ENCODE measurements at places on chromosomes 2 and 18.
A peak's percentile ranks its signal among the peaks of the same experiment; 100 is the strongest.

DNA sequence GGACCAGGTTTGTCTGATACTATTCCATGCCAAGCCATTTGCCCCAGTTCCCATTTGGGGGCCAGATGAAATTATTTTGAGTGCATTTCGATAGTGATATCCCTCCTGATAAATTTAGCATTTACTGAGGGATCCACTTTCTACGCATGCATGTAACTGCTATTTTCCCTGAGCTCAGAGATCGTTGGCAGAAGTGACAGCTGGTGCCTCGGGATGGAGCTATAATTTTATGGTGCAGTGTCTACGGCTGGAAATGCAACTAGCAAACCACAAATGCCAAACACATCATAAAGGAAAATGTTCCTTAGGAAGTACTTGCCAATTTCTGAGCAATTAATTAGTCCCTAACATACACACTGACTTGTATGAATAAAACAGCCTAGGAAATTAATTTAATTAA, 254.8 kb downstream of the SLC8A1 start:
- no peak for DNase-seq

DNA sequence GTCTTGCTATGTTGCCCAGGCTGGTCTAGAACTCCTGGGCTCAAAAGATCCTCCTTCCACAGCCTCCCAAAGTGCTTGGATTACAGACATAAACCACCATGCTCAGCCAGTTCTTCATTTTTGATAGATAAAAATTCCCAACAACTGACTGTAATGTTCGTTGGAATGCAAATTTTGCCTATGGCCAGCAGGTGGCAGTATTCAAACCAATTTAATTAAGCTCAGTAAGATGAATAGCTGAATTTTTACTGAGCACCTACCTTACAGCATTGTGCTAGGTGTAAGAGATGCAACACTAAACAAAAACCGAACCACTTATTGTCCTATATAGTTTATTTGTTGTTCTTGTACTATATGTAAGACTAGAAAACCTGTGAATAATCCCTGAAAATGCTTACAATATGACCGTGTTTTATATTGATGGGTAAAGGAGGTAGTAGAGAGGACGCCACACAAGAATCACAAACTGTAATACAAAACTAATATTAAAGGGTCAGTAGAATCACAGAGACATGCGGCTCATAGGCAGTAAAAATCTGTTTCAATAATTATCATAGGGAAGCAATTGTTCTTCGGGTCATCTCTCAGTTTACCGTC, 8.2 kb upstream of the TMEM182 start:
- peak; percentile 50 for DNase-seq

GRCh38 chr2:238285653-238286082, 2.7 kb downstream of the PER2 start:
- no peak for DNase-seq

DNA sequence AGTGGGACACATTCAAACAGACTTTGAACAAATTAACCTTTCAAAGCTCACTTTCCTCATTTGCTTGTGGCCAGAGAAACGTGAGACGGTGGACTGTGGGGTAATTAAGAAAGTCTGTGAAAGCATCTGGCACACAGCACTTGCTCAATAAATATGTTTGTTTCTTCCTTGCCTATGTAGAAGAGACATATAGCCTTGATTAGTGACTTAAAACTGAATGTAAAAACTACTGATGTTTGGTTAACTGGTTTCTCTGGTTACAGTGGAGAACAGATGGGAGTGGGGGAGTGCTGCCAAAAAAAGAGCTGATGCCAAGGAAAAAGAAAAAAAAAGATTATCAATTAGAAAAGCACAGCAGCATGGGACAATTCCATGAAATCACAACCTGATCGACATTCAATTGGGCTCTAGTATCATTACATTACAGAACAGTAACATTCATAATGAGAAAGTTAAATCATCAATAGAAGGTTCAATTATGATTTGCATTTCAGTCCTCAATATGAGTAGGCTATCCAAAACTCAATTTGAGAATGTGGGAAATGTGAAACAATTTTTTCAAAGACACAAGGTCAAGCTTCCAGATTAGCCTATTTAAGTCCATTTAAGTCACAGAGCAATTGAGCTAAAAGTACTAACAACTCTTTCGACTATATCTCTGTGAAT, 14.7 kb downstream of the CUL3 start:
- no peak for DNase-seq

DNA sequence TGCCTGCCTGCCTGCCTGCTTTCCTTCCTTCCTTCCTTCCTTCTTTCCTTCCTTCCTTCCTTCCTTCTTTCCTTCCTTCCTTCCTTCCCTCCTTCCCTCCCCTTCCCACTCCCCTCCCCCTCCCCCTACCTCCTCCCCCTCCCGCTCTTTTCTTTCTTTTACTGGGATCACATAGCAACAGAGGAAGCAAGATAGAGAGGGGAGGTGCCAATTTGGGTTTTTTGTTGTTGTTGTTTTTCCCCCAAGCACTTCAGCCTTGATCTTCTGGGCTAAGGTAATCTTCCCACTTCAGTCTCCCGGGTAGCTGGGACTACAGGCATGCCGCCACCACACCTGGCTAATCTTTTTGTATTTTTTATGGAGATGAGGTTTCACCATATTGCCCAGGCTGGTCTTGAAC, 20.0 kb downstream of the PPM1B start:
- no peak for DNase-seq

GRCh38 chr2:211875488-211875887, 663.1 kb downstream of the ERBB4 start:
- DNase-seq = no peak

DNA sequence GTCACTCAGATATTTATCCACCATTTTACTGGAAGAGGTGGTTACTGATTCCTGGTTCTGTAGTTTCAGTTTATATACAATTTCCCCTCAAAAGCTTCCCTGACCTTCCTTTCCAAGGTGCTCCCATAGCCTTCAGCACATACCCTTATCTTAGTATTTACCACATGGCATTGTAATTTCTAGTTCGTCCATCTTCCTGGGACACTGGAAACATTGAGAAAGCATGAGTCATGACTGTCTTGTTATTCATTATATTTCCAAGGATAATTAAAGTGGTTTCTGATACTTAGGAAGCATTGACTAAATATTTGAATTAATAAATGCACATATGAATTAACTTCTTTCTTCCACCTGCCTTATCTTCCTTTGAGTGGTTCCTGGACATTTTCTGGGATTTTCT, 203.8 kb downstream of the ETAA1 start:
- DNase-seq = no peak

- DNase-seq = no peak
Measured at GRCh38 chr2:217481577-217481976, 521.2 kb downstream of the TNS1 start.

- DNase-seq = no peak
Measured at GRCh38 chr2:209534228-209534627, 110.4 kb downstream of the MAP2 start.

DNA sequence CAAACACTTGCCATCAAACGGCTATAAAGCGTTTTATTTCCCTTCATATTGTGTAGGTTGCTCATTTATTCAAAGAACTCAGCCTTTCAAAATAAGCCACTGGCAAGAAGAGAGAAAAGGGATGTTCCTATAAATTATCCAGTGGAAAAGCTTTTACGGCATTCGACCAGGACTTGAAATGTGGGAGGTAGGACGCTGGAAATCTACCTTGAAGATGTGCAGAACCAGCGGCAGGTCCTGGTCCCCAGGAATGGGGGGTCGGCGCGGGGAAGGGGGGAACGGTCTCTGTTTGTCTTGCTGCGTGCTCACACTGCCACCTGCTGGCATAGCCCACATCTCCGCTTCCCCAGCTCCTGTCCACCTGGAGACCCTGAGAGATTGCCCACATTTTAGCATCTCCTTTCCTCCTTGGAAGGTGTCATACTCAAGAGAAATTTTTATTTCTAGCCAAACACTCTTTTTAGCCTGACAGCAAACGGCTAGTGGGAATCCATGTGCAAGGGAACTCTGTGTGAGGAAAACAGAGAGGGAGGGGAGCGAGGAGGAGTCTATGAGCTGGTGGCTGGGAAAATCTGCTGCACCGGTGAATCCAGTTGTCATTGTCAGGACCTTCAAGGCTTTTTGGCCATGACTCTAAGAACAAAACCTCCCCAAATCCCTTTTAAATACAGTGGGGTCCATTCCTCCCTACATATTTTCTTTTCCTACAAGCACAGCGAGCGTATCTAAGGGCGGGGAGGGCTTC, 349.0 kb upstream of the PKDCC start:
- no peak for DNase-seq

DNA sequence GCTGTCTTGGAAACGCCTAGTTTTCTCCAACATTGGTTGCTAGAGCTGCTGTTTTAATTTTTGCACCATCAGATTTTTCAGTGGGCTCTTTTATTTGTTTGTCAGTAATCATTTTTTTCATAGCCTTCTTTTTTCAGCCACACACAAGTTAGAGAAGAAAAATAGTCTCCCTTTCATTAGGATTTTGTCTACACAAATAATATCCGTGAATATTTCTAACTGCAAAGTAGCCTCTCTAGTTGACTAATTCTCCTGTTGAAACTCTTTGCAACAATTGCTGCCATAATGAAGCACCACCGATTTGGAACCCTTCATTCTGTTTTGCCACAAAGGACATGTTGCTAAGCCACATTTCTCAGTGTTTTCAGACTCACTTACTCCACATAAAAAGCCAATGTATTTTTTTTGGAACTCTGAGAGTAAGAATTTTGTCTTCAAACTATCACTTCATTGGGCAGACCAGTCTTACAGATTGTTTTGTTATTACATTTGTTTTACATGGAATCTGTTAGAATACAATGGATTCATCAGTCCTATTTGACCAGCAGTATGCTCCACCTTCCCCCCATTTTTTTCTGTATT, 9.6 kb downstream of the KCNJ3 start:
- DNase-seq = no peak

GRCh38 chr2:168524005-168524404, 67.9 kb downstream of the CERS6 start:
- no peak for DNase-seq

GRCh38 chr2:47076586-47077441, 78.3 kb downstream of the STPG4 start:
- no peak for DNase-seq

- DNase-seq = no peak
Measured at GRCh38 chr2:187233811-187234210, 214.2 kb downstream of the CALCRL start.

DNA sequence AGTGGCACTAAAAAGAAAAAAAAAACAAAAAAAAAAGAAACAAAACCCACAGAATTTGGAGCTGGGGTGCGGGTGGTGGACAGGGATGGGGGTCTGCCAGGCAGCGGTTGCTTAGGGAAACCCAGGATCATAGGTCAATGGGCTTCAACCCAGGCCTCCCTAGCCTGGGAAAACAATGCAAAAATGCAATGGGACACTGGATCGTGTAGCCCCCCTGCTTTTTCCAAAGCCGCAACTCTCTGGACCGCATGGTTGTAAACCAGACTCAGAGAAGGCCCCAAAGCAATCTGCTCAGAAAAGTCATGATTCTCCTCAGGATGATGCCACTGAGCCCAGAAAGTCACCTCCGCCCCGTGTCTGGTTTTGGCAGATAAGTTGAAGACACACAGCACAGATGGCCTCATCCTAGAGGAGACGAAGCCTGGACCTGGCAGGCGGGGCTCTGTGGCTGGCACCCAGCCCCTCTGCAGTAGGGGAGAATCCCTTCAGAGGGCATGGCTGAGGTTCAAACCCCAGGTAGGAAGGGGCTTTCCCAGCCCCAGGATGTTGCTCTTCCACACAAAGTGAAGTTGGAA, 5.1 kb downstream of the DLX2 start:
- no peak for DNase-seq

Data from MM.1S (cell line).